ENCODE measurements at places on chromosomes 11 and 22.
A peak's percentile ranks its signal among the peaks of the same experiment; 100 is the strongest.

DNA sequence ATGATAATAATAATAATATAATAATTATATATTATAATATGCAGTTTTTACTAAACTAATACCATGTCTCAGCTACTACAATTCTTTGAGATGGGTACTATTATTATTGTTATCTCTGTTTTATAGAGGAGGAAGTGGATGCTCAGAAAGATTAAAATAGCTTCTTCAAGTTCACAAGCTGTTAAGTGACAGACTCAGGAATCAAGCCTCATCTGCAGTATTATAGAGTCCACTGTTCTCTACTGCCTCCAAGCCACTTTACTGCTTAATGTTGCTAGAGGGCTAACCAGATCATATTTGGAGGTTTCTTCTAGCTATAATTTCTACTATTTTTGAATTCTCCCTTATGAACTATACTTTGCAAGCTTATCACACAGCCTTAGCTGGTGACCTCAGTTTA lies 62.7 kb downstream of the CSTPP1 start:
- DNase-seq: no peak

DNA sequence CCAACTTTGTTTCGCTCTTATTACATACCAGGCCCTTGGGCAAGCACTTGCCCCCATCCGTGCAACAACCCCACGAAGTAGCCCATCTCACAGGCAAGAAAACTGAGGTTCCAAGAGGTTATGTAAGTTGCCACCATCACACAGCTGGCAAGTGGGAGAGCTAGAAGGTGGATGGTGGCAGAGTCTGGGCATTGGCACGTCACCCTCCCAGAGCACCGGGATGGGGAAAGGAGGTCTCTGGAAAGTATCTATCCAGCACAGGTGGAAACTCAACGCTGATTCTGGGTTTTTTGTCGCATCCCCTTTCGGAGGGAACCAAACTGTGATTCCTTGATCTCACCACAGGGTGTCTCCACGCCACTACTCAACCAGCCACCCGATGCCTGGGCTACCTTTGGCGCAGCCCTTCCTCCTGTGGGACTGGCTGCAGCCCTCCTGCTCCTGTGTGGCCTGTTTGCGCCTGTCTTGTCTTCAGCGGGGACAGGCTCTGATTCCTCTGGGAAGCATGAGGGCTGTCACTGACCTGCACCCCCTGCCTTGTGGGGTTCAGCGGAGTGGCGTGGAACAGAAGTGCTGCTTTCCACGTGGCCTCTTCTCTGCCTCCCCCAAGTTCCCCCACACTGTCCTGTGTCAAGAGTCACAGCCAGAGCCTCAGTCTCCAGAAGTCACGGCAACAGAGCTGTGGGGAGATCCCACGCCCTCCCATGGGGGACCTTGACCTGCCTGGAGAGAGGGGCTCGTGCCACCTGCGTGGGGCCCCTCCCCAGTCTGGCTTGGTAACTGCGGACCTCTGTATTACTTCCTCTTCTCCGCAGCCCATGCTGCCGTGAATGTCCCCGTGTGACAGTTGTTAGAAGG lies 34.4 kb upstream of the TRIM29 start:
- peak; percentile 36 for DNase-seq

GRCh38 chr11:92653454-92653853 lies 316.0 kb upstream of the MTNR1B start:
- no peak for DNase-seq

DNA sequence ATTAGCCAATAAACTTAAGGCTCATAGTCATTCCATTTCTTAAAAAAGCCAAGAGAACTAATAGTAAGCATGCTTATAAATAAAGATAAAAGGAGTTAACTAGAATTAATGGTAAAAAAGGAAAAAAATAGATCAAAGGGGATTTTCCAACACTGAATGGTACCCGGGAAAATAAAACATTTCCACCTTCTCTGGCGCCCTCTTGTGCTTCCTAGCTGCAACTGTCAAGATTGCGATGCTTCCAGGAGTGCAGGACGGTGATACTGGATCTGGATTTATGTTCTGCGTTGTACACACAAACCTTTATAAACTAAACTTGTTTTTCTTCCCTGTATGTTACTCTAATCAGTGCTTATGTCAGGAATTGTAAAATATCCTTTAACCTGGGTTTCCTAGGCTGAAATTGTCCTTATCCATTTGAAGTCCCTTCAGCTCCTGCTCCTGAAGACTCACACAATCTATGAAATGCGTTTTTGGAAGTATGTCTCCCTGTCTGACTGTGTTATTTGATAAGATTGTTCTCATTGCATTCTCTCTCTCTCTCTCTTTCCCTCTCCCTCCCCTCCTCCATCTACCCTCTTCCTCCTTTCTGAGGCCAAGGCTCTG lies 9.6 kb upstream of the HTATIP2 start:
- DNase-seq: peak; percentile 60

DNA sequence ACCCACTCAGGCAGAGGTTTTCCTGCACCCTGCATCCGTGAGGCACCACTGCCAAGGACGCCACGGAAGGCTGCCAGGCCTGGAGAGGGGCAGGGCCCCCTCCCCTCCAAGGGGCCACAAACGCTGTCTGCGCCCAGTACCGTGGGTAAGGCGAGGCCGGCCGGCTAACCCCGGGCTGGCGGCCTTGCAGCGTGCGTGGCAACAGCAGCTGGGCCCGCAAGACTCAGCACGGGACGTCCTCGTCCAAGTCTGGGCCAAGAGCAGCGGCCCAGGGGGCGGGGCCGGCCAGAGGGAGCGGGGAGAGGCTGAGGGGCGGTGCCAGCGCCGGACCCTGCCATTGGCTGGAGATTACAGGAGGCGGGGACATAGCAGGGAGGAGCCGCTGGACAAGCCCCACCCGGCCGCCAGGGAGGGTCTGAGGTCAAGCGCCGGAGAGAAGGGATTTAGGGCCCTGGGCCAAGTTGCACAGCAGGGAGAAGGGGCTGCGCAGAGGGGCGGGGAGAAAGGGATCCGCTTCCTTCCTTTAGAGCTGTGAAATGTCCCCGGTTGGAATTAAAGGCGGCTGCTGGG lies 16.0 kb downstream of the SLC43A1 start:
- peak; percentile 88 for DNase-seq

DNA sequence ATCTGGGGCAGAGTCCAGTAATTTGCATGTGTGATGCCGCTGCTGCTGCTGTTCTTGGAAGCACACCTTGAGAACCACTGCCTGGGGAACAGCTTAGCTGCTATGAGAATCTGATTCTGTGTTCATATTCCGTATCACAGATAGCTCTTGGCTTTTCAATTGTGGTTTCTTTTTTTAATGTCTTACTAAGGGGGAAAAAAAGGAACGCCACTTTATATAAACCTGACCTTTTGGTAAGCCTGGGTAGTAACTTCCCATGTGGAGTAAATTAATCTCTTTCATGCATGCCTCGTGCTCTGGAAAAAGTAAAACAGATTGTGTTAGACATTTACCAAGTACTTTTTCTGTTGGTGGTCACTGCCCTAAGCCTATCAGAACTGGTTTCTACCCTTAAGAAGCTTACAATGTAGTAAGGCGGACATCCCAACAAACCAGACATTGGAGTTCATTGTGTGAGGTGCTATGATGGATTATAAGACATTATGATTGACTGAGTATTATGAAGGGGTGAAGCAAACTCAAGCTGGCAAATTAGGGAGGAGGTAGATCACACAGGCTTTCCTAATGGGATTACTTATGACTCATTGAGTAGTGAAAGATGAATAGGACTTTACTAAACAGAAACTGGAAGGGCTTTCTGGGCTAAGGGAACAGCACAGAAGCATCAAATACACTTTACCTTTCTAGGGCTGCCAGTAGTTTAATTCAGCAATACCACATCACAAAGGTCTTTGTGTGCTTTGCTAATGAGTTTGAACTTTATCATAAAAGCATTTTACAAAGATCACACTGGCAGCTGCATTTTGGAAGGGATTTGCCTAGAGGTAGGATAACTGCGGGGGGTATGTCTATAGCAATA lies 64.7 kb downstream of the MAML2 start:
- no peak for DNase-seq

DNA sequence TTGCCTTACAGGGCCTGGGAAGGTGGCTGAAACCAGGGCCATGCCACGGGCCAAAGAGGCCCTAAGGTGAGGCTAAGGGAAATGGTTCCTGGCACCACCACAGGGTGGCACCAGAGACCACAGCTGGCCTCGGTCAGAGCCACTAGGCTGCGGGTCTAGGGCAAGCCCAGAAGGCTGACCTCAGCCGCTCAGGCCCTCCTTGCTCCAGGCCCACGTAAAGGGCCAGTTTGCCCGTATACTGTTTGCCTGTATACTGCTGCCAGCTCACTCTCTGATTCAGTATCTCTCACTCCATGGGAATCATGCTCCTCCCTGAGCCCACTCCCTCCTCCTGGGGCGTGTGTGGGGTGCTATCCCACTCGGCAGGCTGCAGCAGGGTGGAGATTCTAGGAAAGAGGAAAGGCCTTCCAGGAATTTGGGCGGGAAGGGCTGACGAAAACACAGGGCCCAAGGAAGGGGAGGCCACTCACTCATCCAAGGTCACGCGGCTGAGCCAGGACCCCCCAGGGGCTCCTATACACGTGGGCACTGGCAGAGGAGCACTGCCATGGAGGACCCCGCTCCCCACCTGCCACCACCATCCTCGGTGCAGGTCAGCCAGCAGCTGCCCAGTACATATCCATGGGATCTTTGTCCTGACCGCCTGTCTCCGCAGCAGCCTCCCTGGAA lies 62.4 kb downstream of the NECTIN1 start:
- peak; percentile 42 for DNase-seq

- no peak for DNase-seq
Observed at GRCh38 chr11:103433386-103434072, 324.3 kb downstream of the DYNC2H1 start.

GRCh38 chr11:62030071-62030684 lies 62.7 kb upstream of the FTH1 start:
- no peak for DNase-seq

DNA sequence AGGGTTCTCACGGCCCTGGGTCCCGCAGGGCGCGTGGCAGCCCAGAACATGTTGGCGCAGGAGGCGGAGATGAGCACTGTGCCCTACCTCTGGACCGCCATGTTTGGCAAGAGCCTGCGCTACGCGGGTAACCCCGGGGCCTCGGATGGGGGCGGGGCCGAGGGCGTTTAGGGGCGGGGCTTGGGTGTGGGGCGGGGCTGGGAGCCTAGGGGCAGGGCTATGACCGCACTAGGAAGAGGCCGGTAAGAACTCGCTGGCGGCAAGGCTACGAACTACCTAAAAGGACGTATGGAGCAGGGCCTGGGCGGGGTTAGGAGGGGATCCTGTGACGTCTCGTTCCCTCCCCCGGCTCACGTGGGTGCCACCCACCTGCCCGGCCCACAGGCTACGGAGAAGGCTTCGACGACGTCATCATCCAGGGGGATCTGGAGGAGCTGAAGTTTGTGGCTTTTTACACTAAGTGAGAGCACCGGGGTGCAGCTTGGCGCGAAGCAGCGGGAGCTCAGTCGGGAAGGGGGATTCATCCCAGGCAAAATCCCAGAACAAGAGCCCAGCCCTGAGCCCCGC lies 2.8 kb upstream of the LZTR1 start:
- no peak for DNase-seq

- DNase-seq: peak; percentile 62
Observed at GRCh38 chr11:13955971-13956421, 6.5 kb upstream of the SPON1 start.

DNA sequence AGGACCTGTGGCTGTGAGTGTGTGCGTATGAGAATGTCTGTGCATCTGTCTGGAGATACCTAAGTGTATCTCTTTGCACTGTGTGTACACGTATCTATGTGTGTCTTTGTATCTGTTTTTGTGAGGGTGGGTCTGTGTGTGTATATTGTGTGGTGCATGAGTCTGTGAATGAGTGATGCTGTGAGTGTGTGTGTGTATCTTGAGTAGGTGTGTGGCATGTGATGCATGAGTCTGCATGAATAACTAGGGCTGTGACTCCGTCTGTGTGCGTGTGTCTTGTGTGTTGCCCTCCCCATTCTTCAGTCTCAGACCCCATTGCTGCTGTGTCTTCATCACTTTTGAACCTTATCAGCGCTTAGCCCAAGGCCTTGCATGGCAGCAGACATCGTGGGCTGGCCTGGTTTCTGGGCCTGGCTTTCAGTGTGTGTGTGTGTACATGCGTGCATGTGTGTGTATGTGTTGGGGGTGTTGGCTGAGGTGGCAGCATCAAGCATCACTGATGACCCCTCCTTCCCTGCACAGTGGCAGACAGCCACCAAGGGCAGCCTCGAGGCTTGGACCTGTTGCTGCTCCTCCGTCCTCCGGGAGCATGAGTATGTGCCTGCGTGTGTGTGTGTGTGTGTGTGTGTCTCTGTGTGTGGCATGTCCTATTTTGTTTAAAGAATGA lies 1.4 kb downstream of the SGSM1 start:
- DNase-seq: no peak

- no peak for DNase-seq
Observed at GRCh38 chr11:78138694-78139421, 568 bp downstream of the ALG8 start.

DNA sequence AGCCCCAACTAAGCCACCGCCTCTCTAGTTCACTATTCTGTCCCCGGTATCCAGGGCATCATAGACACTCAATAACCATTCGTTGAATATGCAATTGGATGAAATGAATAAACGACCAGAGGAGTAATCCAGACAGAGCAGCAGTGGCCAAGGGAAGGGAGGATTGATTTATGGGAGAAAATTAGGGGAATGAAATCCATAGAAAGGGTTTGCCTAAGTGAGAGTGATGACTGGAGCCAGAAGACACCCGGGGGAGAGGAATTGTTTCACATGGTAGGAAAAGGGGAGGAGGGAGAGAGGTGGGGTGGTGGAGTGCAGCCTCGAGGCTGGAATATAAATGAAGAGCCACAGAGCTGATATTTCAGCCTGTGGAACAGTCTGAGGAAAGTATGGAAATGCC lies 168.2 kb downstream of the COMMD9 start:
- no peak for DNase-seq

DNA sequence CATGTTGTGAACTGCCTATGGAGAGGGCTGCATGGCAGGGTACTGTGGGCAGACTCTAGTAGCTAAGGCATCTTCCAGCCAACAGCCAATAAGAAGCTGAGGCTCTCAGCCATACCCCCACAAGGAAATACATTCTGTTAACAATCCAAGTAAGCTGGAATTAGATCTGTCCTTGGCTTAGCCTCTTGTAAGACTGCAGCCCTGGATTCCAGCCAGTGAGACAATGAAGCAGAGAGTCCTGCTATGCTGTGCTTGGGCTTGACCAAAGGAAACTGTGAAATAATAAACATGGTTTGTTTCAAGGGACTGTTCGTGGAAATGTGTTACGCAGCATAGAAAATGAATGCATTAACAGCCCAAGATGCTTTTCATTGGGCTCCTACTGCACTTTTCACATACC lies 1097.4 kb upstream of the CCDC90B start:
- no peak for DNase-seq

DNA sequence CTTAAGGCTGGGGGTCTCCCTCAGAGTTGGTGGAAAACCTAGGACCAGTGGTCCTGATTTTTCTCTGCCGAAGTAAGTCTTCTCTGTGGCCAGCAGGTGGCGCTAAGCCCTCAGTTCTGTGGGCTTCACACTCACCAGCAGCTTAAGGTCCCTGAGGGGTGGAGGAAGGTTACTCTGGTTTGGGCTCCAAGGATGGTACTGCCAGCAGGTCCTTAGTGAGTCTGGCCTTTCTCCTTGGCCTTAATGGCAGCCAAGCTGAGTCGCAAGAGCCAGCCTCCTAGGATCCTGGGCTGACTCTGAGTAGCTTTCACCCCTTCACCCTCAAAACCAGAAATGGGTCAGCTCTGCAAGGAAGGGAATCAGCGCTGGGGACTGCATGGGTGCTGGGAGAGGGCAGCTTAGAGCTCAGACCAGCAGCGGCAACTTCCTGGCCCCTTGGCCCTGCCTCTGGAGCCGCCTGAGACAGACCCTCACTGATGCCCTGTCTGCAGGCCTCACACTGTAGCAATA lies 4.4 kb downstream of the KCNJ11 start:
- peak; percentile 78 for DNase-seq

GRCh38 chr11:38582151-38582550 lies 1984.1 kb upstream of the RAG2 start:
- DNase-seq: no peak

- DNase-seq: no peak
Observed at GRCh38 chr11:12285106-12285505, 92.3 kb upstream of the PARVA start.
